ENCODE measurements at places on chromosomes 2 and 18. TPM values are rescaled to one million over a fixed set of nuclear protein-coding genes. Genes with fewer than 3 reads are reported as not detected.

TMEM37 gene
- not detected for total RNA-seq

TMEM182 gene
- 4.7 TPM for total RNA-seq

ZEB2 gene
- total RNA-seq: 37.2 TPM

CHRNA1 gene
- not detected for total RNA-seq

DYNAP gene
- total RNA-seq: not detected

IHH gene
- not detected for total RNA-seq

L3MBTL4 gene
- total RNA-seq: 0.13 TPM
